ENCODE measurements at places on chromosomes 7 and 10.

GRCh38 chr10:2576892-2577291, 490.5 kb upstream of the PFKP start:
- H3K4me1 ChIP-seq = no peaks in the 10 kb centered on the region
- no peaks in the 10 kb centered on the region for H3K36me3 ChIP-seq
- H3K27me3 ChIP-seq = no peaks in the 10 kb centered on the region
- no peak overlapping the region for H3K4me3 ChIP-seq
- no peak overlapping the region for H3K27ac ChIP-seq

GRCh38 chr7:134726581-134726980, 52.9 kb upstream of the CALD1 start:
- H3K27ac ChIP-seq = no peak overlapping the region
- peaks cover 5% of the 10 kb centered on the region for H3K27me3 ChIP-seq
- DNase-seq = no peak
- peaks cover 1% of the 10 kb centered on the region for H3K36me3 ChIP-seq
- H3K4me1 ChIP-seq = no peaks in the 10 kb centered on the region

DNA sequence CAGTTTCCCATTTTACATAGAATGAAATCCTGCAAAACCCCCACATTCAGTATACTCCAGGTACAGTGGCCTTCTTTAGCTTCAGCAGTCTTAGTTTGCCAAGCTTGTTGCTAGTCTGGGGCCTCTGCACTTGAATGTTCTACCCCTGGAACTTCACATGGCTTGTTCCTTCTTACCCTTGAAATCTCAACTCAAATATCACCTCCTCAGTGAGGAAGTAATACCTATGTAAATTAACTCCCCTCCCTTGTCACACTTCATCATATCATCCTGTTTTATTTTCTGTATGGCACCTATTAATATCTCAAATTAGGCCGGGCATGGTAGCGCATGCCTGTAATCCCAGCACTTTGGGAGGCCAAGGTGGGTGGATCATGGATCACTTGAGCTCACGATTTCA, 163.8 kb upstream of the KAT6B start:
- DNase-seq = no peak
- H3K27ac ChIP-seq = no peak overlapping the region
- H3K27me3 ChIP-seq = no peaks in the 10 kb centered on the region
- no peaks in the 10 kb centered on the region for H3K4me1 ChIP-seq

DNA sequence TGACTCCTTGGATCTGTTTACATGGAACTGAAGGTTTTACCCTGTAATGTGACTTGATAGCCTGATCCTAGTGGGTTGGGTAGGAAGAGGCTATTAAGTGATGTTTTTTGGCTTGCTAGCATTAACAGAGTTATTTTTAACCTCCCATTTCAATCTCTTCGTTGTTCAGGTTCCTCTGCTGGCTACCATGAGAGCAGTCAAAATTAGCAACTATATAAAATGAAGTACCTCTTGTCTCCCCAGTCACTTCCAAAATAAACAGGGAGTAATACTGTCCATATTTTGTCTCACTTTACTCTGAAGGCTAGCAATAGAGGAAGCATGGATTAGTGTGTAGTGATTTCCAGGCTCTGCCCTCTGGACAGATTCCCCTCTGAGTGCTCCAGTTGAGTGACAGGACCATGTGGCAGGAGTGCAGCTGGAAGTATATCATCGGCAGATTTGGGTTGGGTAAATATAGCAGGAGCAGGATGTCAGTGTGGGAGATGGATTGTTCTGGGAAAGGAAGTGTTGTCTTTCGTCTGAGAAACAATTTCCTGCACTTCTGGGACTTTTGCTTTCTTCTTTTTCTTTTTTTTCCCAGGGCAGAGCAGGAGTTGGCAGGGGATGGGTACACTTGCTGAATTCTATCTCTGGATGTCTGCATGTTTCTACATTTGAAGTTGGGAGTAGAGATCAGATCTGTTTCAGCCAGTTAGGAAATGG, 35.2 kb downstream of the GBF1 start:
- peaks cover 47% of the 10 kb centered on the region for H3K4me1 ChIP-seq
- no peaks in the 10 kb centered on the region for H3K27me3 ChIP-seq
- DNase-seq = no peak
- H3K36me3 ChIP-seq = peaks cover 13% of the 10 kb centered on the region

GRCh38 chr7:17185690-17186070, 112.8 kb upstream of the AHR start:
- no peak overlapping the region for H3K27ac ChIP-seq
- H3K27me3 ChIP-seq = no peaks in the 10 kb centered on the region
- peaks cover 4% of the 10 kb centered on the region for H3K36me3 ChIP-seq
- H3K4me3 ChIP-seq = no peak overlapping the region
- peaks cover 8% of the 10 kb centered on the region for H3K4me1 ChIP-seq
- DNase-seq = no peak

GRCh38 chr7:18685971-18686370, 190.4 kb downstream of the HDAC9 start:
- DNase-seq = no peak
- no peaks in the 10 kb centered on the region for H3K4me1 ChIP-seq
- H3K27me3 ChIP-seq = no peaks in the 10 kb centered on the region
- no peaks in the 10 kb centered on the region for H3K36me3 ChIP-seq

DNA sequence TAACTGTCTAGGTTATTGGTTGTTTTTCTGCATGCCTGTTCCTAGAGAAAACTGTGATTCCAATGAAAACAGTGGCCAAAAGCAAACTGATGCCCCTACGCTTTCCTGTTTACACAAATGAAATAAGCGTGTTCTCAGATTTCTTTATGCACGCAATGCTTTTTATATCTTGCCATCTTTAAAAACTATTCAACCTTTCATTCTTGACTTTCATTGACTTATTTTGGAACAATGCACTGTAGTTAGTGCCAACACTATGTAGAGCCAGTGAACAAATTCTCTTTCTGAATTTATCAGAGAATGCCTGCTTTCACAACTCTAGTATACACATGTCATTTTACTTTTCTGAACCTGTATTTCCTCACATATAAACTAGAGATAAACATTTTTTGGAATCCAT, 86.6 kb downstream of the CABCOCO1 start:
- no peak overlapping the region for H3K4me3 ChIP-seq
- peaks cover 5% of the 10 kb centered on the region for H3K36me3 ChIP-seq
- no peak overlapping the region for H3K27ac ChIP-seq

DNA sequence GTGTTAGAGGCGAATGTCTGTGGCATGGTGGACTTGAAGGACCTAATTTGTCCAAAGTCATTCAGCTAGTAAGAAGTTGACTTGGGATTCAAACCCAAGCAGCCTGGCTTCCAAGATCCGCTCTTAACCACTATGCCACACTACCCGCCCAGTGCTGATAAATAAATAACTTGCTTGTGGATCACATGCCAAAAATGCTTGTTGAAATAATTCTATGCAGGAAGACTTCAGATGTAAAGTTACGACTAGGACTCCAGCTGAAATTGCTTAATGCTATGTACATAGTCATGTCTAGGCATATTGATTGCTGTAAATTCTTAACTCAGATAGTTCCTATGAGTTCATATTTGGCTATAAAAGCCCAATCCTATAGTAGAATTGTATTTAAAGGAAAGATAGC, 76.0 kb downstream of the PLXDC2 start:
- H3K36me3 ChIP-seq = no peaks in the 10 kb centered on the region
- no peak for DNase-seq
- H3K27ac ChIP-seq = no peak overlapping the region
- no peaks in the 10 kb centered on the region for H3K4me1 ChIP-seq

GRCh38 chr7:79761876-79762429, 308.5 kb upstream of the MAGI2 start:
- H3K36me3 ChIP-seq = no peaks in the 10 kb centered on the region
- peaks cover 2% of the 10 kb centered on the region for H3K27me3 ChIP-seq
- H3K27ac ChIP-seq = no peak overlapping the region
- no peaks in the 10 kb centered on the region for H3K4me1 ChIP-seq
- no peak for DNase-seq

DNA sequence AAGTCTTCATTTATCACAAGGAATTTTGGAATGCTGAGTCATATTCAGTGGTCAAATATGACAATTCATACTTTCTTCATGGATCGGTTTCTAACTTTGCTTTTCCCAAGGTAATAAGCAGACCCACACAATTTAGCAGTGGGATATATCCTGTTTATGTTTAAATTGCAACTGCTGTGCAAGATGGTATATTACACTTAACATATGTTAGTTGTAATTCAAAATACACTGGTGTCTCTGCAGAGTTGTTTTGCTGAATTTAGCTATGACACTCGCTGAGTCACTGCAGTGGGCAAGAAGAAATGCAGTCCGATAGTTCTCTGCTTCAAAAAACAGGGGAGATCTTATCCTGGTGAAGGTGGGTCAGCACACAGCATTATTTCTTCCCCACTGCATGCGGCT, 194.8 kb upstream of the PTN start:
- no peaks in the 10 kb centered on the region for H3K4me1 ChIP-seq
- peaks cover 1% of the 10 kb centered on the region for H3K27me3 ChIP-seq
- H3K27ac ChIP-seq = no peak overlapping the region
- no peak overlapping the region for H3K4me3 ChIP-seq
- no peaks in the 10 kb centered on the region for H3K36me3 ChIP-seq

DNA sequence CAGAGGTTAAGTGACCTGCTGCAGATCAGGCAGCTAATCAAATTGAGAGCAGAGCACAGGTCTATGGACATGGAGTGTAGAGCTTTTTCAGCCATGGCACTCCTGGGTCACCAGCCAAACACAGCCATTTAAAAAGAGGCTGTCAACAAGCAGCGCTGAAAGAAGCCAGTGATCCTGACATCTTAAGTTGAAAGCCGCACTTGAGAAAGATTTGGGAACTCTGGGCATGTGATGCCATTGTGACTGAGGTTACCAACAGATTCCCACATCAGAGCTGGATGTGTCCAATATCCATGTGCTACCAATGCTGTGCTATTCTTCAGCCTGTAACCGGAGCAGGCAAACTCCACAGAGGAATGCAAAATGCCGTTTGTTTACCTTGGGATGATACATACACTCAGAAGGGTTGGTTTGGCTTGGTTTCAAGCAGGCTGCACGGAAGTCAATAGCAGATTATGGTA, 56.2 kb upstream of the ABLIM1 start:
- no peaks in the 10 kb centered on the region for H3K36me3 ChIP-seq
- no peak overlapping the region for H3K4me3 ChIP-seq
- no peak overlapping the region for H3K27ac ChIP-seq
- peaks cover 26% of the 10 kb centered on the region for H3K27me3 ChIP-seq
- no peak for DNase-seq

DNA sequence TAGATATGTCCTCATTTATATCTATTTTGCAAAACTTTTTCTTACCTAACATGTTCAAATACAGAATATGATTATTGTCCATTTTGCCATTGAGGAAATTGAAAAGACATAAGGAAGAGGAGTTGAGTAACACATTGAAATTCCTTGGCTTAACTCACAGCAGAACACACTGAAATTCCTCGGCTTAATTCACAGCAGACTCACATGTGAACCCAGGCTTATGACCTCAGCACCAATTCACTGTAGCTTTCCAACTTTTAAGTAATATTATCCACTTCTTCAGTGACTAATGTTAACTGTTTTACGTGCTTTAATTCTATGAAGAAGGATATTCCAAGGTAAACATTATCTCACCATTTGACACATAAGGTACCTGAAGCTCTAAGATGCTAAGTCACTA, 597.5 kb upstream of the PFKP start:
- H3K27ac ChIP-seq = no peak overlapping the region
- DNase-seq = no peak
- H3K4me1 ChIP-seq = no peaks in the 10 kb centered on the region
- no peaks in the 10 kb centered on the region for H3K27me3 ChIP-seq
- H3K36me3 ChIP-seq = no peaks in the 10 kb centered on the region

DNA sequence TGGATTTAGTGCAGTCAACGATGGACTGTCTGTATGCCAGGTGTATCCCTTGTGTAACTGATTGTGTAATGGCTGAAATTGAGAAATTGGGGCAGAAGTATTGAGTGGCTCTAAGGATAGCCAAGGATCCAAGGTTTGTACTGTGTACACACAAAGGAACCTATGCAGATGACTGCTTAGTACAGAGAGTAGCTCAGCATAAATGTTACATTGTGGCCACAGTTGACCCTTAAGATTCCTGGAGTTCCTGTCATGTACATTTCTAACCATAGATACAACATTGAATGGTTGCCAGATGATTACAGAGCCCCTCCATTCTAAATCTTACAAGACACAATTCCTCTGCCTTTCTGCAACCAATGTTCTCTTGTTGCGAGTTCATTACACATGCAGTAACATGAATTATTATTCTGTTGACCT, 25.3 kb downstream of the CCDC126 start:
- no peaks in the 10 kb centered on the region for H3K27me3 ChIP-seq
- peaks cover 23% of the 10 kb centered on the region for H3K36me3 ChIP-seq
- H3K4me3 ChIP-seq = no peak overlapping the region
- H3K27ac ChIP-seq = no peak overlapping the region

DNA sequence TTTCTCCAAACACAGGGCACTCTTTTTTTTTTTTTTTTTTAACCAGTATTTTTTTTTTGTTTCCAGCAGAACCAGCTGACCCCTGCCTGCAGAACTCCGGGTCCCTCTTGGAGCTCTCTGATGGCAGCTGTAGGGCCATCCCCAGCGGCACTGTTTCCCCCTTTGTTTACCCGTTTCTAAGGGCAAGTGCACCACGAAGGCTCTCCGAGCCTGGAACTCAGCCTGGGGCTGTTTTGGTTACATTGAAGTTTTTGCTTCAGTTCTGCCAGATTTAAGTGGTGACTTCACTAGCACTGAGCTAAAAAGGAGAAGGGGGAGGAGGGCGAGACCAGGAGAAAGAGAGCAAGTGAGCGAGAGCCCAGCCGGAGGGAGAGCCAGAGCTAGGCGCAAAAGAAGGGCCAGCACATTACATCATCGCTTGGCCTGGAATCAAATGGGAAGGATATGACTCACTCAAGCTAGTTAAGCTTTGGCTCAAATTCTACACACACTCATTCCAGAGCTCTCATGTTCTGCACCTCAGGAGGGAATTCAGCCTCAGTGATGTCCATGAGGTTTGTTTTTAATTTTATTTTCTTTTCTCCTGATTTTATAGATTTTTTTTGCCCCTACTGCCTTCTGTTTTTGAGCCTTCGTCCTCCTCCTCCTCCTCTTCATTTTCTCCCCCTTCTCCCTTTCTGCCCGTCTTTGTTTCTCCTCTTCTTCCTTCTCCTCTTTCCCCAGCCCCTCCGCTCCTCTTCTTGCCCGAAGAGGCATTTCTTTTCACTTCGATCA, 272.3 kb downstream of the TRIL start:
- no peaks in the 10 kb centered on the region for H3K4me1 ChIP-seq
- H3K27ac ChIP-seq = no peak overlapping the region
- peaks cover 13% of the 10 kb centered on the region for H3K27me3 ChIP-seq
- no peak overlapping the region for H3K4me3 ChIP-seq
- DNase-seq = no peak

All from activated naive CD8-positive, alpha-beta T cell treated with anti-CD3 and anti-CD28 coated beads, Interleukin-2, amount 10 ng/mL, durations not matched to agents 7 days and 5 days (primary cell).